ENCODE measurements at places on chromosomes 6 and 20. TPM values are rescaled to one million over a fixed set of nuclear protein-coding genes. Genes with fewer than 3 reads are reported as not detected.

- no peak for DNase-seq
These were observed 34.1 kb upstream of the TMEM14A start for GRCh38 chr6:52636830-52637229.

The SLPI gene
- not detected for polyA plus RNA-seq

DNA sequence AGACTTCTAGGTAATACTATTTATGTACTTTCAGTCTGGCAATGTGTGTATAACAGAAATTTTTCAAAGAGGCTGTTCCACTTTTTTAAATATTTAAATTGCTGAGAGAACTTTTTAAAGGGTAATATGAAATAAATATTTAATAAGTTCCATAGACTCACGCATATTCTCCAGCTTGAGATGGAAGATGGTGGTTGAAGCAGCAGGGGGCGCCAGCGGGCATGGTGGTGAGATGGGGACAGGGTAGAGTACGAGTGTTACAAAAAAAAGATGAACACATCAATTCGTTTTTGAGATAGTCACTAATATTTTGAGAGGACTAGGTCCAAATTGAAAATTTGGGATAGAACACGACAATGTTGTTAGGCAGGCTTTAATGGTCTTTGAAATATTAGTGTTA, 68.4 kb downstream of the RSPO3 start:
- no peak for DNase-seq

The PCED1A gene
- polyA plus RNA-seq = 61.3 TPM

The TSBP1 gene
- not detected for polyA plus RNA-seq

- no peak for DNase-seq
These were observed 56.2 kb downstream of the CTCFL start for GRCh38 chr20:57468523-57469417.

DNA sequence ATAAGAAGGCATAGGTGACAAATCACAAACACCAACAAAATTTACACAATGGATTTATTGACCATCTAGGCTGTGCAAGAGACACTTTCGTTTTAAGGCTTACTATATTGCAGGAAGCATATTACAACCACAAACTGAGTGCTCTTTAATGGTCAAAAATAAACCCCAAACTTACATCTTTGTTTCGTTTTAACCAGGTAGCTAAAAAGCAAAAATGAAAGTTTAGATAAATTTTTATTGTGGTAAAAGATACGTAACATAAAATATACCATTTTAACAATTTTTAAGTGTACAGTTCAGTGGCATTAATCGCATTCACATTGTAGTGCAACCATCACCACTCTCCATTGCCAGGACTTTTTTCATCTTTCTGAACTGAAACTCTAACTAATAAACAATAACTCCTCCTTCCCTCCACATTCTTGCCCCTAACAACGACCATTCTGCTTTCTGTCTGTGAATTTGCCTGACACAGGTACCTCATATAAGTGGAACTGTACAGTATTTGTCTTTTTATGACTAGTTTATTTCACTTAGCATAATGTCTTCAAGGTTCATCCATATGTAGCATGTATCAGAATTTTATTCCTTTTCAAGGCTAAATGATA, 32.3 kb upstream of the DUSP22 start:
- DNase-seq = no peak

- no peak for DNase-seq
These were observed 46.4 kb downstream of the MRPL14 start for GRCh38 chr6:44080561-44081521.

DNA sequence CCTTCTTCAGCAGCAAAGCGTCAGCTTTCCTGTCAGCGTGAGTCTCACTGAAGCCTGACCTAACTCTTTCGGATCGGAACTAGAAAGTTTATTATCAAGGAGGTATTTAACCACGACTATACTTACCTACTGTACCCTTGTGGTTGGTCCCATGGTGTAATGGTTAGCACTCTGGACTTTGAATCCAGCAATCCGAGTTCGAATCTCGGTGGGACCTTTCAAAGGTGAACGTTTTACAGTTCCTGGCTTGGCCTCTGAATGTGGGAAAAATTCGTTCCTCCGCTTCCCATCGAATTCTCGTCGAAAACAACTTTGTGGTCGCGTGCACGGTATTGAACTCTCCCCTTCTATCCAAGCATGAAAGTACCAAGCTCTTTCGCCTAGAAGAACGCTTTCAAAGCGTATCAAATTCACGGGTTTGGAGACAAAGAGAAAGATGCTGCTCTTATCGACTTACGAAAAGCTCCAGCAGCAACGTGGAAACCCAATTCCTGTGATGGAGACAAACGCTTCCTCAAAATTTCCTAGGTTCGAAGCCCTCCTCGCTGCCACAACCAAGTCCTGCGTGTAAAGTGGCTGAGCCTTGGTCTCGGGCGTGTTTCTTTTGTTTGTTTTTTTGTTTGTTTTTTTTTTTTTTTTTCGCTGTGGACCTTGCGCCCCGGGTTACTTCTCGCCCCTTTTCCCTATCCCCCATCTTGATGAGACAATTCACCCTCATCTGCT, 63.7 kb downstream of the GPX5 start:
- DNase-seq = peak; percentile 71

DNA sequence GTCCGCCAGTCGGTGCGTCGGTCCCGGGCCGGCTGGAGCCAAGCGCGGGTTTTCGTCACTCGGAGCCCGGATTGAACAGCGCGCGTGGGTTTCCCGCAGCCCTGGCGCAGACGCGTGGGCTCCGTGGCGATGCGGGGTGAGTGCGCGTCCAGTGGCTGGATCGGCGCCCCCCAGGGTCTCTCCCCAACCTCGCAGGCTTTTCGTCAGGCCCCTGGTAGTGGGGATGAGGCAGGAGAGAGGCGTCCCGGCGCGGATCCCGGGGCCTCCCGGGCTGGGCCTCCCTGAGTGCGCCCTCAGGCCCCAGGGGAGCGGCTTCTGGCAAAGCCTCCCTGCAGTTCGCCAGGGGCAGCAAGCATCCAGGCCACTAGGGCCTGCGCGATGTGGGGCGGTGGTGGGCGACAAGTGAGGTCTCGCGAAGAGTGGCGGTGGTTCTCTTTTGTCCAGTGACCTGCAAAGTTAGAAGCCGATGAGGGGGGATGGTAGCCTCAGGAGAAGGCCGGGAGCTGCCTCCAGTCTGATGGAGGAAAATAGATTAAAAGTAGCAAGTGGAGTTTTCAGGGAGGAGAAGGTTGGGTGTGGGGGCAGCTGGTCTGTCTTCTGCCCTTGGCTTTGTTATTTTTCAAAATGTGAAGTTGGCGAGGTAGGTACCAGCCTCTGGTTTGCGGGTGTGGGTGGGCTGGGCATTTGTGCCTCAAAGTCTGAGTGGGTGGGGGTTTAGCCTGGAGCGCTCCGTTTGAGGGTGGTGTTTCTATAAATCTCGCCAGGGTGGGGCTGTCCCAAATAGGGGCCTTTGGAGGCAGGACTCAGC, 1.6 kb downstream of the TOX2 start:
- DNase-seq = no peak

The ETV7 gene
- 0.10 TPM for polyA plus RNA-seq

- DNase-seq = no peak
These were observed 65.9 kb downstream of the BCAS1 start for GRCh38 chr20:54004445-54004844.

DNA sequence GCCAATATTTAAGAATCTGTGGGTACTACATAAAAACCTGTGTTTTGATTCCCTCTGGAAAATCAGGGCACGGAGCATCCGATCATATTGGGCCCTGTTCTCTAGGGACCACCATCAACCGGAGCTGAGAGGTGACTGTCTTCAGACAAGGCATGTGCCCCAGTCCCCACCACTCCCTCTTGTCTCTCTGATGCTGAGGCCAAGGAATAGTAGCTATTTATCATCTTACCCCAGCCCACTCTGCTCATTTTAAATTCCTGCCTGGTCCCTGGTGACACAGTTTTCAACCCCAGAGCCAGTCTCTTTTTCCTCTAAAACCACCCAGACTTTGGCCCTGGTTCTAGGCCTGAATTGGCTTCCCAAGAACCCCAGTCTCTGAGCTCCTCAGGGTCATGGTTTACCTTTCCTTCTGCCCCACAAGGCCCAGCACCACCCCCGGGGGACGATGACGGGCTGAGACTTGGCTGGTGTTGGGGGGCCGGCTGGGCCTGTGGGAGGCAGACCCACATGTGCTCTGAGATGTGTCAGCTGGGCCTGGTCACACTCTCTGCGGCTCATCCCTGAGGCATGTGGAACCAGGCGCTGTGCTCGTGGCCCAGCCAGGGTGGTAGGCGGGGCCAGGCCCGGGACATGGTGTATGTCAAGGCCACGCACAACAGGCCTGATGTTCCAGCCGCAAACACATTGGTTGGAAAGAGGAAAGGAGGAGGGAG, 114.4 kb downstream of the CEBPB start:
- no peak for DNase-seq

GRCh38 chr6:170025341-170025911, 265.5 kb downstream of the DLL1 start:
- DNase-seq = no peak

The GRM1 gene
- 0.27 TPM for polyA plus RNA-seq

The MRAP2 gene
- 4.3 TPM for polyA plus RNA-seq

The SAMD10 gene
- 8.5 TPM for polyA plus RNA-seq

GRCh38 chr6:168388641-168389633, 52.0 kb upstream of the SMOC2 start:
- no peak for DNase-seq

DNA sequence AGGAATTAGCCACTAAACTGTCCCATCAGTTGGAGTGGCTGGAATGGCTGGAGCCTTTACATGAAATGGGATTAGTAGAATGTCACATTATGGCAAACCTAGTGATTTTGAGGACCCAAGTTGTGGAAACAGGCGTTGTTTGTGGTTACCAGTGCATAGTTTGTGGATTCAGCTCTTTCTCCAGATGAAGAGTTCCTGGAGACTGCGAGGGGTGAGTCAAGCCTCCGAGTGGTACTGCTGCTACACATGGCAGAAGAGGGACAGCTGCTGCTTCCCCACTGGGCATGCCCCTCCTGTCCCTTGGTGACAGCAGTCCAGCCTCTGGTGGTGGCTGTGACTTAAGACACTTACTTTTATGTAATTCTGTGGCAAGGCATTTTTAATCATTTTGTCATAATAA, 94.2 kb upstream of the SCP2D1 start:
- DNase-seq = no peak

DNA sequence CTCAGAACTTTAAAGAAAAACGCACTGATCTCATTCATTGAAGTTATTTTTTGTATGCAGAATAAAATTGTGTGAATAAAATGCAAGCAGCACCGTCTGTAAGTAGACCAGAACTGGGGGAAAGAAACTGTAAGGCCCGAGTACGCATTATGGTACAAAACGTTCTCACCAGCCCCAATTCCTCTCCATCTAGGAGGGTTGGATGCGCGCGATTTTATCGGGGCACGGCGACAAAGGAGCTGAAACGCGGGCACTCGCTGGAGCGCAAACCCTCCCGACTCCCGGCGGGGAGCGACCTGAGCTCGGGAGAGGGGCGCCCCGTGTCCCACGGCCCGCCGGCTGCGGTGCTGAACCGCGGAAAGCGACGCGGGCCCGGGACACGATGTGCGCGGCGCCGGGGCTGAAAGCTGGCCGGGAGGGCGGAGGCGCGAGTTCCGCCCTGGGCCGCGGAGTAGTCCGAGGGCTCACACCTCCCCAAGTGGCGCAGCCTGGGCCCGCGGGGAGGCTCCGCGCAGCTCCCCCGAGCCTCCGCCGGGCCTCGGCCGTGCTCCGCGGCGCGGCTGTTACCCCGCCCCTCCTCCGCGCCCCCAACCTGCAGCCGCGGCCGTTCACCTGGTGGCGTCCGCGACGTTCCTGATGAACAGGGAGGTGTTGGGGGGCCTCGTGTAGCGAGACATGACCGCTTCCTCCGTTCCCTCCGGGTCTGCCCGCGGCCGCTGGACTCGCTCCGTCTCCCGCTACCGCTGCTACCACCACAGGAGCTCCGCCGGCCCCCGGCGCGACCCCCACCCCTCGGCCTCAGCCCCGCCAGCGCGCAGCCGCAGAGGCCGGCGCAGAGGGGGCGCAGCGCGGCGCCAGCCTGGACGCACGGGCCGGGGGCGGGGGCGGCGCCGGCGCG, at the start of gene SRSF12:
SRSF12 (minus strand) TSS at position 861 of the 898 bp plus-strand sequence; CDS start at position 677, 184 bp downstream.
- DNase-seq = no peak

DNA sequence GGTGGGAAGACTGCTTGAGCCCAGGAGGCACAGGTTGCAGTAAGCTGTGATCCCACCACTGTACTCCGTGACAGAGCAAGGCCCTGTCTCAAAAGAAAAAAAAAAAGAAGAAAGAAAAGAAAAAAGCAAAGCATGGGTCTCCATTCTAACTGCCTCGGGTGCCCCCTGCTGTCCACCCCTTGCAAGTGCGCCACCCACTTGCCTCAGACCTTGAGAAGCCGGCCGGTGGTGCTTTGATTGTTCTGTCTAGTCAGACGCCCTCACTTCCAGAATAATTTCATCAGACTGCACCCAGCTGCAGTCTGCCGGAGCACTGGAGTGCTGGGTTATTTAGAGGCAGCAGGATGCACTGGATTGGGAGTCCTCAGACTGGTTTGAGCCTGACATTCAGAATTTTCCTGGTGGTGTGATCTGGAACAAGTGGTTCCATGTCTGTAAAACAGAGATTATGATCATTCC, 17.6 kb upstream of the TM9SF4 start:
- peak; percentile 62 for DNase-seq

- DNase-seq = no peak
These were observed 278.9 kb downstream of the CENPW start for GRCh38 chr6:126618639-126619343.

DNA sequence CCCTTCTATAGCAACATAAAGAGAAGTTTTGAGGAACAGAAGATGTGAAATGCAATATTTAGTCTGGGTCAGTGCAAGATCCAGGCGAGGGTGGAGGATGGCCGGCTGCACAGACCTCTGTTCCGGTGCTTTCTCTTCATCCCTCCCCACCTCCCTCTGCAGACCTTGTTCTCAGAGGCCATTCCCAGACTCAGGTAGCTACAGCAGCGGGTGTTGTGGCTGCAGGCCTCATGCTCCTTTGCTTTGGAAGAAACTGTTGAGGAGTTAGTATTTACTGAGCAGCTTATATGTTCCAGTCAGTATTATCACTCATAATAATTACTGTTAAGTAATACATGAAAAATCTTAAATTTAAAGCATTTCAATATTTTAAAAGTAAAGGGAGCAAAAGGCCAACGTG, 1.7 kb downstream of the BTN3A3 start:
- DNase-seq = no peak

GRCh38 chr20:4297127-4297826, 281.9 kb upstream of the RNF24 start:
- DNase-seq = no peak

The NINL gene
- 39.2 TPM for polyA plus RNA-seq

Measured in right renal pelvis (tissue), 4 donors.